ENCODE measurements at places on chromosomes 2 and 18. TPM values are rescaled to one million over a fixed set of nuclear protein-coding genes. Genes with fewer than 3 reads are reported as not detected.

DNA sequence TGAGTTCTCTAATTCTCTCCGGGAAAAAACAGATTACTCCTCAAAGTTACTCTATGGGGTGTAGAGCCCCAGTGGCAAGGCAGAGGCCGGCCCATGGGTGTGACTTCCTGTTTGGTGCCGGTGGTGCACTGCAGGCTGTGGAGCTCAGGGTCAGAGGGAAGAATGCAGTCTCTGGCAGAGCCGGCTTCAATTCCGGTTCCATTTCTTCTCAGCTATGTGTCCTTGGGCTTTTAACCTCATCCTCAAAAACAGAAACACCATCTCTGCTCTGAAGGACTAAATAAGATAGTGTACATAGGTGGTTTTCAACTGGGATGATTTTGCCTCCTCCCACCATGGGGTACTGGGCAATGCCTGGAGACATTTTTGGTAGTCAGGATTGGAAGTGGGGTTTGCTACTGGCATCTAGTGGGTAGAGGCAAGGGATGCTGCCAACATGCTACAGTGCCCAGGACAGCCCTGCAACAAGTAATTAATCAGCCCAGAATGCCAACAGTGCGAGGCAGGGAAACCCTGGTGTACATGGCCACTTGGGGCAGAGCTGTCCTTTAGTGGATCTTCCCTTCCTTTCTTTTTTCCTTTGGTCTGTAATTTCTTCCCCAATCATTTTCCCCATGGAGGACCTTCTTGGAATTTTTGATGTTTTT lies 81.2 kb downstream of the INSIG2 start:
- no peak overlapping the region for H3K4me3 ChIP-seq
- no peak overlapping the region for H3K27ac ChIP-seq
- H3K4me1 ChIP-seq, result no peaks in the 10 kb centered on the region

GRCh38 chr2:221460136-221460535 lies 112.0 kb downstream of the EPHA4 start:
- H3K36me3 ChIP-seq, result peaks cover 23% of the 10 kb centered on the region
- no peak overlapping the region for H3K27ac ChIP-seq
- DNase-seq, result no peak
- H3K27me3 ChIP-seq, result no peaks in the 10 kb centered on the region

DNA sequence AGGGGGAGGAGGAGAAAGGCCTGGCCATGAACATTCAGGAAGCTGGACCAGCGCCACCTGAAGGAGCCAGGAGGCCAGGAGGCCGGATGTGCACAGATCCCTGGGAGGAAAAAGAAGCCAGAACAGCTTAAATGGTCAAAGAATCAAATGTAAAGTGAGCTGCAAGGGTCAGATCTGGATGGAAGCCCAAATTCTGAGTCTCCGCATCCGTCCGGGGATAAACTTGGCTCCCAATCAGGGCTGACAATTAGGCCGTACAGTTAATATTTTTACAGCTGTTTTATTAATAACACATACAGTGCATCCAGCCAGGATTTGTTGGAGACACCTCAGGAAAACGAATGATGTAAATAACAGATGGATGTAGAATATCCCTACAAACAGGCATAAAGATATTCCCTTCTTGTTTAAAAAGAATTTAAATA lies 495.1 kb upstream of the TCF4 start:
- H3K36me3 ChIP-seq, result no peaks in the 10 kb centered on the region
- DNase-seq, result peak; percentile 56
- H3K27ac ChIP-seq, result no peak overlapping the region
- peaks cover 10% of the 10 kb centered on the region for H3K4me1 ChIP-seq
- no peak overlapping the region for H3K4me3 ChIP-seq

DNA sequence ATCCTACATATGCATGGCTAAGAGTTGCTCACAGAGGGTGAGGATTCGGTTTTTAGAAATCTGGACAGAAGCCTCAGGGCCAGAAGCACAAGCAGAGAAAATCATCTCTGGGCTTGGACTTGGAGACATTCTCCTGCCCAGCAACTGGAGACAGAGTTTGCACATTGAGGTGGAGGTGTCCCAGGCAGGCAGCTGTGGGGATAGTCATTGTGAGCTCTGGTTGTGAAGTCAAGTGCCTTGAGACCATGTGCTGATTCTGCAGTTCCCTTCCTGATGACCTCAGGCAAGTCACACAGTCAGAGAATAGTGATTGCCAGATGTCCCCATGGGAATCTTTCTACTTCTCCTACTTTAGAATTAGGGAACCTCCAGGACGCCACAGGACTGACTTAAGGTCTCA lies 108.4 kb upstream of the LDAH start:
- H3K27me3 ChIP-seq, result no peaks in the 10 kb centered on the region
- no peak overlapping the region for H3K27ac ChIP-seq
- no peaks in the 10 kb centered on the region for H3K36me3 ChIP-seq
- no peak overlapping the region for H3K4me3 ChIP-seq
- no peaks in the 10 kb centered on the region for H3K4me1 ChIP-seq

DNA sequence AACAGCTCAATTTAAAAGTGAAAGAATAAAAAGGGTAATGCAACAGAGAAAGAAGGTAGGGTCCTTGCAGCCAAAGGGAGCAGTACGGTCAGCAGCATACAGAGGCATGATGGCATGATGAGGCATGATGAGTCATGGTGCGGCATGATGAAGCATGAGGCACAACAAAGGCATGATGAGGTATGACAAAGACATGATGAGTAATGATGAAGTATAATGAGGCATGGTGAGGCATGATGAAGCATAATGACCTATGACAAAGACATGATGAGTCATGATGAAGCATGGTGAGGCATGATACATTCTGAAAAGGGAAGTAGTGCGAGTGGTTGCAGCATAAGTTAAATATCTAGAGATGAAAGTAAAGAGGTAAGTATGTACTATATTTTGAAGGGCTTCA lies 673.2 kb downstream of the TMEM182 start:
- no peak overlapping the region for H3K4me3 ChIP-seq
- no peak overlapping the region for H3K27ac ChIP-seq

DNA sequence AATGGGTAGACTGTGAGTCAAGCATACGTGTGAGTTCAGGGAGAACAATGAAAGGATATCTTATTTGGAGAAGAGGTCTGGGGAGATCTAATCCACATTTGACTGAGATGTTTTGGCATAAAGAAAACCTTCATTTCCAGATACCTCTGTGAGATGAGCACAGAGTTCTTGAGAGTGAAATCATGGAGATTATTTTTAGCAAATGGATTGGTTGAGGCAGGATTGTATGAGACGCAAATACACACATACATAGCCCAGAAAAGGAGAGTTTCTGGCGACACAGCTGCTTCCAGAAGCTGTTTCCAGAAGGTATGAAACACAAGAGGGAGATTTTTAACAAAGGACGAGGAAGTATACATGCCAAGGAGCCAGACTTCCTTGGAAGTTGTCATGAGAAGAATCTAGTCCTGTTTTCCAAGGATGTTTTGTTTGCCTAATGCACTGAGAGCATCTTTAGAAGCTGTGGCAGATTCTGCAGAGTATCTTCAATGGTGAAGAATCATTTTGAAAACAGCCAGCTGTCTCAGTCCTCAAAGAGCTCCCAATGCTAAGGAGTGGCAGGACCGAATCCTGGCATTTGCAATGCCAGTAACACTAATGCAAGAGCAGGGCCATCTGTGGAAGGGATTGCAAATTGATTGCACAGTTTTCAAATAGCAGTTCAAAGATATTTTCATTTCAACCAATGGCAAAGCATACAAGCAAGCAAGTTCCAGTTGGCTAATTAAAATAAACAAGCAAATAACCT lies 177.2 kb downstream of the SETBP1 start:
- DNase-seq, result no peak
- peaks cover 3% of the 10 kb centered on the region for H3K4me1 ChIP-seq
- H3K27ac ChIP-seq, result no peak overlapping the region
- no peaks in the 10 kb centered on the region for H3K27me3 ChIP-seq
- H3K36me3 ChIP-seq, result no peaks in the 10 kb centered on the region

The MEP1B gene
- not detected for total RNA-seq

The BOLL gene
- total RNA-seq, result not detected

The GBX2 gene
- not detected for total RNA-seq

The CCDC121 gene
- 4.9 TPM for total RNA-seq

The HTR2B gene
- total RNA-seq, result not detected

The SEPTIN10 gene
- total RNA-seq, result 103 TPM

The NYAP2 gene
- not detected for total RNA-seq

The ACOXL gene
- total RNA-seq, result 9.3 TPM
